Frontal cortex (tissue), 4 donors: ENCODE measurements at places on chromosomes 7 and 10.

DNA sequence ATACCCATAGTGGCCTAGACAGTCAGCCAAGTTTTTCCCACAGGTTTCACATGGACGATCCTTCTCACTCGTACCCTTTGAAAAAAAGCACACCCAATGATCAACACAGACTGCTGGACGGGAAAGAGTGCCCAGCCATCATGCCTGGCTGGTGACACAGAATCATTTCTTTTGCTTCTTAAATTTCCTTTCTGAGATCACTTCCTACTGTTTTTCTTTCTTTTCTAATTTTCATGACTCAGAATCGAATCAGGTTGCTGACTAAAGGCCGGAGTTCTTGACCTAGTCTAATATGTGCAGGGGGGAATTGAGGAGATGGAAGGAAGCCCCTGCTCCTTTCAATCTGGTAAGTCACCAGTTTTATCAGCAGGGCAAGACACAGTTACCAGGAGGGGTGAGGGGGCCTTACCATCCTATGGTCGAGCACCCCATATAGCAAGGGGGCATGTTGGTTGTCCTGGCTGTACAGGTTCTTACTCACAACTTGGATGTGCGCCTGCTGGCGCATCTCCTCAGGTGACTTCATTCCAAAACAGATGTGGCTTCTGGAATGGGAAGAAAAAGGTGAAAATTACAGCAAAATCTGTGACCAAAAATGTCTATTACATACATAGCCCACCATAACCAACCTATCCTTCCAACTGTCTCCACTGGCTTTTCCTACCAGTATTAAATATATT lies 3.5 kb downstream of the POLR3A start:
- no peak for DNase-seq

DNA sequence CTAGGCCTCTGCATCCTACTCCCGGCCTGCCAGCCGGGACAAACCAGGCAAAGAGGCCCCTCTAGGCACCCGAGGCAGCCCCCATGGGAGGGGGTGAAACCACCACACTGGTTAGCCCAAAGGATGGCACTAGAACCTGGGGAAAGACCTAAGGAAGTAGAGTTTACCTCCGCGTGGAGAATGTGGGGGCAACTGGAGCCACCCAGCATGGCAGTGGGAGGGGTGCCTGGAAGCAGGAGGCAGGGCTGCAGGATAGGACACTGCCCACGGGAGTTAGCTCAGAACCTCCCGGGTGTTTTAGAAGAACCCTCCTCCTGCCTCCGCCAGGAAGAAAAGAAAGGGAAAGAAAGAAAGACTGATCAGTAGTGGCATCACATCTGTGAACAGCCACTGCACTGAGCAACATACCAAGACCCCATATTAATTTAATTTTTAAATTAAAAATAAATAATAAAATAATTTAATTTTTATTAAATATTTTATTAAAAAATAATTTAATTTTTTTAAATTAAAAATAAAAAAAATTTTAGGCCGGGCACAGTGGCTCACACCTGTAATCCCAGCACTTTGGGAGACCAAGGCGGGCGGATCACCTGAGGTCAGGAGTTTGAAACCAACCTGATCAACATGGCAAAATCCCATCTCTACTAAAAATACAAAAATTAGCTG lies 11.2 kb downstream of the AIFM2 start:
- DNase-seq, result no peak

- no peak for DNase-seq
These were observed 41.1 kb downstream of the SIRT1 start for GRCh38 chr10:67925449-67926005.

- no peak for DNase-seq
These were observed 31.2 kb downstream of the BTBD16 start for GRCh38 chr10:122302315-122302714.

GRCh38 chr10:4372601-4373000 lies 453.4 kb upstream of the AKR1E2 start:
- no peak for DNase-seq

DNA sequence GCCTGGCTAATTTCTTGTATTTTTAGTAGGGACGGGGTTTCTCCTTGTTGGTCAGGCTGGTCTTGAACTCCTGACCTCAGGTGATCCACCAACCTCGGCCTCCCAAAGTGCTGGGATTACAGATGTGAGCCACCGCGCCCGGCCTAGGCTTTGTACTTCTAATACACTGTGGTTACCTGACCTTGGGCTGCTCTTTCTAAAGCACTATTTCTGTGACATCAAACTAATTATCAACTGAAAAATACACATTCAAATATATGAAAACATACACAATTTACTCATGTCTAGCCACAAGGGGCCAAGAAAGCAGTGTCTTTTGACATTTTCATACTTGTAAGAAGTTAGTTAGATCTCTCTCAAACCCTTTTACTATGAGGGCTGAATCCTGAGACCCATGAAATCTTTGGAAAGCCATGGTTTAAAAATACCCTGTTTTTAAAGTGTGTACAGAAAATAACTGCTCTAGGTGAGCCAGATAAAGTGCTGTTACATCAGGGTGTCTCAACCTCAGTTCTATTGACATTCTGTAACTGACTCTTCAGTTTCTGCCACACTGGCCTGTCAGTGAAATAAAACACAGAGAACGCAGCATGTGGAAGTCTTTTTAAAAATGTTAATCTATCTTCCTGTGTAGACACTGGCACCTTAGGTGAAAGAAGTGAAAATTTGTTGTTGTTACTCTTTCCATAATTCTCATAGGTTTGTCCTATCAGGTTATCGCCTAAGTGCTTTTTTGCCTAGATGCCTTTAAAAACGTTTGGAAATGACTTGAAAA lies 58.8 kb downstream of the CREM start:
- DNase-seq, result no peak

GRCh38 chr10:122725768-122726167 lies 26.1 kb upstream of the C10orf120 start:
- no peak for DNase-seq

DNA sequence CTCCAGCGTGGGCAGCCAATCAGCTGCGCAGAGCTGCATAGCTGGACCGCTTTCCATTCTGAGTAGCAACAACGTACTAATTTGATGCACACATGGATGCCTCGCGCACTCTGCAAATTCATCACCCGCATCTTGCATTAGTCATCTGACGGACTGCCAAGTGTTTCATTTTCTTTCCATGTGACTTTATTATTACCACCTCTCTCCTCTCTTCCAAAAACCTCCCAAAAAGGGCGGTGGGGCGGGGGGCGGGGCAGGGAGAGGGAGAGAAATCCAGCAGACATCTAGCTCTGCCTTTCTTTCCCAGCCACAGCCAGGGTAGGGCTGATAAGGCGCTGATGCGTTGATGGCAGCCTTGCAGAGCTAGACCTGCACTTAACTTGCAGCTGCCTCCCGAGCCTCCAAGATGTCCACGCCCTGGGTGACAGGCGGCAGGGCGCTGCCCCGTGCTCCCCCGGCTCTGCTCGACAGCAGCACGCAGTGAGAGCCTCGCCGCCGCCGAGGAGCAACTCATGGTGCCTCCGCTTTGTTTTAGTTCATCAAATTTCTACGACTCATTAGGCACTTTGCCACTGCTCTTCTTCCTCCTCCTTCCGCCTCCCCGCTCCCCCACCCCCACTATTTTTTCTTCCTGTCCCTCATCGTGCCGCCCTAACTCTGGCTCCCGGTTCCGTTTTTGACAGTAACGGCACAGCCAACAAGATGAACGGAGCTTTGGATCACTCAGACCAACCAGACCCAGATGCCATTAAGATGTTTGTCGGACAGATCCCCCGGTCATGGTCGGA lies 147.3 kb downstream of the CELF2 start:
- DNase-seq, result no peak

DNA sequence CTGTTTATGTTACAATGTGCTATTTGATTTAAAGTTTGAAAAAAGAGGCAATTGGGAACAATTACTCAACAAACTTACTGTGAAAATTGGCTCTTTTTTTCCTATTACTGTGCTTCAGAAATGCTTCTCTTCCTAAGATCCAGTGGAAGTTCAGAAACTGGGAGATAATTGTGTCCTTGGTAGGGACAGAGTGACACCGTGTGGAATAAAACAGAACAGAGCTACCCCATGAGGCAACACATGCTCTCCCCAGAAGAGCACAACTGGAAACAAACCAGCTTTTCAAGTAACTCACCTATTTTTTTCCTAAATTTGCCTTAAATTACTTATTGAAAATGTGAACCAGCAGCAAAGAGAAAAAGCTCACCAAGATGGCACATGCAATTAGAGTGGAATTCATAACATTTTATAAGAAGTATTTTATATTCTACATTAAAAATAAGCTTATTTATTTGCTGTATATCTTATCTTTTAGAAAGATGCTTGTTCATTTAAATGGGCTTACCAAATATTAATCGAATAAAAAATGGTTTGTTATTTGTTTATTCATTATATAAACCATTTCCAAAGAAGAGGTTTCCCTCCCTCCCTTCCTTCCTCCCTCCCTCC lies 346.1 kb upstream of the ANKRD30A start:
- DNase-seq, result peak; percentile 65

DNA sequence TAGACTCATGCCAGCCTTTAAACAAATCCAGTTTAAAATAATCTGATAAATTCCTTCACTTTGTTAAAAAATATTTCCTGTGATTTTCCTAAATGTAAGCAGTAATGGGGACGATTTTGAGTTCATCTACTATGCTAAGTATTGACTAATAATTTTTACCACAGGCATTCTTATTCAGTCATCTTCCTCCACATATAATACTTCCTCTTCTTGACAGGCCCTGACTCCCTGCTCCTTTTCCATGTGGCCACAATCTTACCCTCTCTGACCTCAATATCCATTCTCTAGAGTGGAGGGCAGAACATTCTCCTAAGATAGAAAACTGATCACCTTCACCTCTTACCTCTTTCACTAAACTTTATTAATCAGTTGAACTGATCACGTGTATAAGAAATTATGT lies 7.8 kb downstream of the DNAJC2 start:
- no peak for DNase-seq

GRCh38 chr7:94087664-94088352 lies 83.7 kb upstream of the BET1 start:
- DNase-seq, result peak; percentile 33
